Thoracic aorta (tissue), 2 donors: ENCODE measurements at places on chromosomes 6 and 20.

GRCh38 chr6:36677753-36678487, 594 bp upstream of the CDKN1A start:
- peaks cover 10% of the 10 kb centered on the region for H3K36me3 ChIP-seq
- H3K4me3 ChIP-seq: peak overlapping the region; percentile 94
- peak overlapping the region; percentile 96 for H3K27ac ChIP-seq
- H3K4me1 ChIP-seq: peaks cover 42% of the 10 kb centered on the region
- no peak for DNase-seq

DNA sequence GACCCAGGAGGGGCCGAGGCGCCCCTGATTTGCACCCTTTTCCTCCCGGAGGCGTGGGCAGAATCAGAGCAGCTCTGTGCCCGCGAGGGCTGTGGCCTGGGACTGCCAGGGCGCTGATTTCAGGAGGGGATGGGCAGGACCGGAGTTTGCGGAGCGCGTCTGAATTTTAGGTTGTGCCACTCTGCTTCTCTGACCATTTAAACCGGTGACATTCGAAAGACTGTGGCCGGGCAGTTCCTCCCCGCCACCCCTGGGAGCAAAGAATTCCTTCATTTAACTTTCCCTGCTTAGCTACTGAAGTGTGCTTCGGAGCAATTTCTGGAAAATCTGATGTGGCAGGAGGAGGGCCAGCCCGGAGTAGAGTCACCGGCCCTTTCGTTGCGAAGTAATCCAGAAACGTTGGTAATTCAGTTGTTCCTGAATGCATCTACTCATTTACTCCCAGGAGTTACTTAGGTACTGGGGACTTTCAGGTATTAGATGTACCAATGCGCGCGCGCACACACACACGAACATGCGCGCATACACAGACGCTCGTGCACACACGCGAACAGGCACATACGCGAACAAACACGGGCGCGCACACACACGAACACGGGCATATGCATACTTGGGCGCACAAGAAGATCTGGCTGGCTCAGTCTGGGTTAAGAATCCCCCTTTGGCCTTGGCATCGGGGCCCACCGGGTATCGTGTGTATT, 568 bp downstream of the CCDC170 start:
- H3K4me3 ChIP-seq: peak overlapping the region; percentile 84
- DNase-seq: no peak
- no peaks in the 10 kb centered on the region for H3K27me3 ChIP-seq
- peak overlapping the region; percentile 14 for H3K27ac ChIP-seq
- H3K36me3 ChIP-seq: no peaks in the 10 kb centered on the region

- H3K4me3 ChIP-seq: no peak overlapping the region
- no peak overlapping the region for H3K27ac ChIP-seq
- no peak for DNase-seq
- H3K27me3 ChIP-seq: no peaks in the 10 kb centered on the region
- no peaks in the 10 kb centered on the region for H3K4me1 ChIP-seq
Measured at GRCh38 chr6:93163146-93163545, 256.2 kb downstream of the EPHA7 start.

- no peaks in the 10 kb centered on the region for H3K27me3 ChIP-seq
- H3K36me3 ChIP-seq: no peaks in the 10 kb centered on the region
- H3K27ac ChIP-seq: no peak overlapping the region
- H3K4me3 ChIP-seq: no peak overlapping the region
- H3K4me1 ChIP-seq: no peaks in the 10 kb centered on the region
- no peak for DNase-seq
Measured at GRCh38 chr20:61730631-61731362, 334.9 kb downstream of the TAF4 start.

- H3K4me1 ChIP-seq: peaks cover 6% of the 10 kb centered on the region
- DNase-seq: no peak
- no peak overlapping the region for H3K27ac ChIP-seq
- no peaks in the 10 kb centered on the region for H3K27me3 ChIP-seq
- H3K36me3 ChIP-seq: no peaks in the 10 kb centered on the region
Measured at GRCh38 chr6:27901801-27902200, 10.4 kb downstream of the OR2B2 start.

- no peak overlapping the region for H3K27ac ChIP-seq
- no peak for DNase-seq
- H3K4me3 ChIP-seq: no peak overlapping the region
- no peaks in the 10 kb centered on the region for H3K4me1 ChIP-seq
- no peaks in the 10 kb centered on the region for H3K27me3 ChIP-seq
Measured at GRCh38 chr6:144978208-144978607, 693.1 kb downstream of the UTRN start.

GRCh38 chr6:43806043-43806757, 36.2 kb downstream of the VEGFA start:
- no peak overlapping the region for H3K4me3 ChIP-seq
- H3K27me3 ChIP-seq: no peaks in the 10 kb centered on the region
- no peaks in the 10 kb centered on the region for H3K36me3 ChIP-seq
- DNase-seq: no peak

DNA sequence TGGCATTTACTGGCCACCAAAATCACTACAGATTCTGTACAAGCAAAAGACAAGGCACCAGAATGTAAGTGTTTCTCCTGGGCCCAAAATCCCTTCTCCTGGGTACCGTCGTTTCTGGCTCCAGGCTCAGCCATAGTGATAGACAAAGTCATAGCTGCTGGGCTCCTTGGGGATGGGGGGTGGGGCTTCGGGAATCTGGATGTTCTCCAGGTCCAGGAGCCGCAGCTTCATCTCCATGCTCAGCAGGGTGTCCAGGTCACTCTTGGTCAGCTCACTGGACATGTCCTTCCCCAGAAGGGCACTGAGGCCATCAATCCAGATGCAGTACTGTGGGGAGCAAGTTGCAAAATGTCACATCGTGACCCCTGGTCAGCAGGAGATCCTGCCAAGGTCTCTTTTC, 39.2 kb downstream of the ELMO2 start:
- no peak for DNase-seq
- H3K36me3 ChIP-seq: peaks cover 44% of the 10 kb centered on the region
- no peak overlapping the region for H3K4me3 ChIP-seq
- no peaks in the 10 kb centered on the region for H3K27me3 ChIP-seq
- H3K4me1 ChIP-seq: peaks cover 26% of the 10 kb centered on the region

DNA sequence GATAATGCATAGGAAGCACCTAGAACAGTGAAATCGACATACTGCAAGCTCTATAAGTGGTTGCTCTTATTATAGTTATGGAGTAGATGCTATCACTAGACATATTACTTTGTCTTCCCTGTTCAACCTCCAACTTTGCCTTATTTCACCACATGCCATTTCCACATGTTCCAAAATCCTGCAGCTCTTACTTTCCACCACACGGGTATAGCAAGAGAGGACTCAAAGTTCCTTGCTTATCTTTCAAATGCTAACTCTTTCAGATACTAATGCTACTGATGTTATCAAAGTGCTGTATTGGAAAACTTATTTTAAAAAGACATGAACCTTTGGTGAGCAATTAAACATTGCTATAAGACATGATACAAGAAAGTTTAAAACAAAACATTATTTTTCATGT, 1130.1 kb downstream of the HACE1 start:
- DNase-seq: no peak
- no peak overlapping the region for H3K27ac ChIP-seq
- no peak overlapping the region for H3K4me3 ChIP-seq
- no peaks in the 10 kb centered on the region for H3K4me1 ChIP-seq
- H3K36me3 ChIP-seq: no peaks in the 10 kb centered on the region

DNA sequence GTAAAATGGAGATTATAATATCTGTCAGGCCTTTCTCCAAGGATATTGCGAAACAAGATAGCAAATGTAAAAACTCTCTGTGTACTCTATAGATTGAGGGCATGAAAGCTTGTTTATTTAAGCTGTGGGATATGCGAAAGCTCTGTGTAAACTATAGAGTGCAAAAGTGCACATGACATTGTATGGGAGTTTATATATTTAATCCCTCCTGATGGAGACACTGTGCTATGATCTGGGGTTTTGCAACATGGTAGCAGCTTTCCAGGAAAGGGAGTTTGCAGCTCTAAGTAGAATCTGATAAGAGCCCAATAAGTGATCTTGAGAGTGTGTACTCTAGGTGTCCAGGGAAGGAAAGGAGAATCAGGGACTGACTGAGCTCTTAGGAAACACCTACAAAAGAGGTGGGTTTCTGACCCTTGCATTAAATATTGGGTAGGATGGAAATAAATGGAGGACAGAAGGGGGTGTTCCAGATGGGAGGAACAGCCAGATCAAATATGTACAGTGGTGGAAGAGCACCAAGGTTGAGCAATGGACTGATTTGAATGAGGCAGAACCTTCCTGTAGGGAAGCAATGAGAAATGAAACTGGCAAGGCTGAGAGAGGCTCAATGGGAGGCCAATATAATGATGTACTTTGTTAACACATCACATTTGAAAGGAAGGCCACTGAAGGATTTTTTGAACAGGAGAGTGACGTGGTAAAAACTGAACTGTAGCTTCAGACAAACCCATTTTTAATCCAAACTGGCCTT, 450.1 kb downstream of the GJA1 start:
- no peak overlapping the region for H3K27ac ChIP-seq
- no peak for DNase-seq

- no peak for DNase-seq
- H3K36me3 ChIP-seq: peaks cover 45% of the 10 kb centered on the region
- no peak overlapping the region for H3K27ac ChIP-seq
- peaks cover 11% of the 10 kb centered on the region for H3K4me1 ChIP-seq
- H3K4me3 ChIP-seq: no peak overlapping the region
- H3K27me3 ChIP-seq: no peaks in the 10 kb centered on the region
Measured at GRCh38 chr20:50584687-50585086, 74.5 kb downstream of the PTPN1 start.

DNA sequence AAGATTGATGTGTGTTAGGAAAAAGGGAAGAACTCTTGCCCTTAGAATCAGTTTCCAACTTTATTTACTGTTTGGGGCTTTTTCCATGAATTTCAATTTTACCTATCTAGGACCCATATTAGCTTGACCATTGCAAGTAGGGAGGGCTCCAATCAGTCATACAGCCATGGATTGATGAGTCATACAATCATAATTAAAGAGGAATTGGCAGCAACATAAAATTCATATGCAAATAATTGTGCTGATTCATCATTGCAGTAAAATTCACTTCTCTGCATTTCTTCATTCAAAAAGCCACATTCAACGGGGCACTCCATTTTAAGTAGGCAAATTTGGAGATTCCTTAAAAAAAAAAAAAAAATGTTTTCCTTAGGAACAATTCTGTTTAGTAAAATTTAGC, 1016.4 kb downstream of the KIF16B start:
- H3K4me3 ChIP-seq: no peak overlapping the region
- H3K27me3 ChIP-seq: no peaks in the 10 kb centered on the region
- DNase-seq: no peak
- H3K4me1 ChIP-seq: no peaks in the 10 kb centered on the region
- H3K36me3 ChIP-seq: no peaks in the 10 kb centered on the region

- no peak for DNase-seq
- H3K4me3 ChIP-seq: no peak overlapping the region
- H3K4me1 ChIP-seq: peaks cover 6% of the 10 kb centered on the region
- no peaks in the 10 kb centered on the region for H3K36me3 ChIP-seq
- H3K27me3 ChIP-seq: no peaks in the 10 kb centered on the region
Measured at GRCh38 chr6:146856296-146856695, 257.5 kb downstream of the ADGB start.

- no peak for DNase-seq
- H3K27ac ChIP-seq: no peak overlapping the region
- H3K27me3 ChIP-seq: no peaks in the 10 kb centered on the region
- no peak overlapping the region for H3K4me3 ChIP-seq
Measured at GRCh38 chr6:125882243-125882642, 74.3 kb upstream of the HINT3 start.

DNA sequence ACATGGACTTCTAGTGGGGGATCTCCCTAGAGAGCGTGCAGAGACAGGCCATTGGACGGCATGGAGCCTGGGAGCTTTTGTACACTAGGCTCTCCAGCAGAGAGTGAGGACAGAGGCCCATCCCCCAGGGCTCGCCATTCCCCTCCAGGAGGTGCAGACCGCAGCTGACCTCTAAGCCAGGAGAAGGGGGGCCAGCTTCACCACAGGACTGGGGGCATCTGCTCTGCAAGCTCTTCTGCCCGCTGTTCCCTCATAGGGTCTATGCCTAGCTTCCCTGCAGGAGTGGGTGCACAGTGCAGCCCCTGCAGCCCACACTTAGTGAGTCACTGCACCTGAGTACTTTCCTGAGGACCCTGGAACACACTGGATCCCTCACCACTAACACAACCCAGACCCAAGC, 94.4 kb downstream of the FHL5 start:
- H3K27ac ChIP-seq: no peak overlapping the region
- no peak overlapping the region for H3K4me3 ChIP-seq
- H3K36me3 ChIP-seq: no peaks in the 10 kb centered on the region
- peaks cover 4% of the 10 kb centered on the region for H3K4me1 ChIP-seq
- no peaks in the 10 kb centered on the region for H3K27me3 ChIP-seq
- DNase-seq: no peak

GRCh38 chr20:48610996-48611395, 216.8 kb downstream of the PREX1 start:
- H3K27me3 ChIP-seq: no peaks in the 10 kb centered on the region
- no peak for DNase-seq
- H3K4me1 ChIP-seq: no peaks in the 10 kb centered on the region
- H3K4me3 ChIP-seq: no peak overlapping the region

GRCh38 chr6:54044059-54044458, 67.2 kb upstream of the MLIP start:
- no peak for DNase-seq
- H3K27ac ChIP-seq: no peak overlapping the region
- no peak overlapping the region for H3K4me3 ChIP-seq
- no peaks in the 10 kb centered on the region for H3K36me3 ChIP-seq

DNA sequence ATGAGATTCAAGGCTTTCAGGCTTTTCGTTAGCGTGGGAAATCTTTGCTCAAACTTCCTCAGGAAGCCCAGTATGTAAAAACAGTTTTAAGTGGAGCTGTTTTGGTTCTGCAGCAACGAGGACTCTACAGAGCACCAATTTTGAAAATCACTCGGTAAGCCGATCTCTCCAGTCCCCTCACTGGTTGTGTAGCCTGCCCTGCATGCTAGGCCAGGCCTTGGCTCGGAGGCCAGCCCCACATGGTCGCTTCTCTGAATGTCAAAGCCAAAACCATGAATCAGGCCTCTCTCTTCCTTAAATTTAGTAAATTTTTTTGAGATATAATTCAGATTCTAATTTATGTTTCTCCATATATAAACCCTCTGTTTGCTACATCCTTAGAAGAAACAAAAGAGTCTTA, 108.0 kb downstream of the CHD6 start:
- no peak for DNase-seq
- no peak overlapping the region for H3K27ac ChIP-seq
- no peak overlapping the region for H3K4me3 ChIP-seq
- H3K4me1 ChIP-seq: peaks cover 28% of the 10 kb centered on the region

DNA sequence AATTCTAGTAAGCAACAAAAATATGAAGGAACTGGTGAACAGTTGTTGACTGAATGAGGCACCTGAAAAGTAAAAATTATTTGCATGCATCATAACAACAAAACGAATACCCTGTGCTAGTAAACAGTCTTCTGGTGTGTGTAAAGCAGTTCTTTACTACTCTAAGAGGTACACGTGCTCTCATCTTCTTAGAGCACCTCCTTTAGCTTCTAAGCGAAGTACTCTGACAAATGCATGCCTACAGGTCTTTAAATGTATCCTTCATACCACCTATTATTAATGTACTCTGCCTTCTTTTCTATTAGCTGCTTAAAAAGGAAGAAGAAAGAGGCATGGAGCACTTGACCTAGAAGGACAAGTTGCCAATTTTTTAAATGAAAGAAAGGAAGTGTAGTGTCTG, 32.2 kb upstream of the MYB start:
- DNase-seq: no peak
- H3K4me3 ChIP-seq: no peak overlapping the region
- H3K4me1 ChIP-seq: no peaks in the 10 kb centered on the region
- H3K36me3 ChIP-seq: no peaks in the 10 kb centered on the region
- H3K27me3 ChIP-seq: no peaks in the 10 kb centered on the region

GRCh38 chr6:50849796-50850180, 31.1 kb downstream of the TFAP2B start:
- peaks cover 6% of the 10 kb centered on the region for H3K27me3 ChIP-seq
- H3K27ac ChIP-seq: no peak overlapping the region
- no peaks in the 10 kb centered on the region for H3K4me1 ChIP-seq
- DNase-seq: no peak
- peak overlapping the region; percentile 32 for H3K4me3 ChIP-seq
